GM03348 (cell line): ENCODE measurements at places on chromosomes 16 and 17.

DNA sequence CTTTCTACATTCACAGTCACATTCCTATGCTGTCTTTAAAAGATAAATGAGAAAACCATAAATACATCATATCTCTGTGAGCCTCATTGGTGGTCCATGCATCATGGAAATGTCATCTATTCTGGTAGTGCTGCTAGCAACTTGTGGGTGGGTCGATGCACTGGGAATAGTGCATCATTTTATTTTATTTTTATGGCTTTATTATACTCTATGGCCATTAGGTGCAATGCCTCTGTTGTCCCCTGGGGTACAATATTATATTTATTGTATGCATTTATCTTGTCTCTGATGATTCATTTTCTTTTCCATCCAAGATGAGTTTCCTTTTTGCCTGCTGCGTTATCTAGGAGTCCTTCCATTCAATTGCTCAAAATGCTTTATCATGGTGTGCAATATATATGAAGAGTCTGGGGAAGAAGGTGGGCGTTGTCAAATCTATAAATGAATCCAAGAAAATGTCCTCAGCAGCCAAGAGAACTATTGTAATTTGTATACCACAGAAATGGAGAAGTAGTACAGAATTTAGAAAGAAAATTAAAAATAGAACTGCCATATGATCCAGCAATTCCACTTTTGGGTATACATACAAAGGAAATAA, 324.0 kb downstream of the KCNJ2 start:
- DNase-seq = no peak

DNA sequence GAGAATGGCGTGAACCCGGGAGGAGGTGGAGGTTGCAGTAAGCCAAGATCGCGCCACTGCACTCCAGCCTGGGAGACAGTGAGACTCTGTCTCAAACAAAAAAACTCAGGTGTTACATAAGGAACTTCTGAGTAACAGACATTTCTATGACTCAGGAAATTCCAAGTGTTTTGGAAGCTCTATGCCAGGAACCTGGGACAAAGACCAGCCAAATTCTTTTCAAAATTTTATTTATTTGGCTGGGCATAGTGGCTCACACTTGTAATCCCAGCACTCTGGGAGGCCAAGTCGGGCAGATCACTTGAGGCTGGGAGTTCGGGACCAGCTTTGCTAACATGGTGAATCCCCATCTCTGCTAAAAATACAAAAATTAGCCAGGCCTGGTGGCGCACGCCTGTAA, 5.2 kb upstream of the SH2B1 start:
- DNase-seq = no peak

DNA sequence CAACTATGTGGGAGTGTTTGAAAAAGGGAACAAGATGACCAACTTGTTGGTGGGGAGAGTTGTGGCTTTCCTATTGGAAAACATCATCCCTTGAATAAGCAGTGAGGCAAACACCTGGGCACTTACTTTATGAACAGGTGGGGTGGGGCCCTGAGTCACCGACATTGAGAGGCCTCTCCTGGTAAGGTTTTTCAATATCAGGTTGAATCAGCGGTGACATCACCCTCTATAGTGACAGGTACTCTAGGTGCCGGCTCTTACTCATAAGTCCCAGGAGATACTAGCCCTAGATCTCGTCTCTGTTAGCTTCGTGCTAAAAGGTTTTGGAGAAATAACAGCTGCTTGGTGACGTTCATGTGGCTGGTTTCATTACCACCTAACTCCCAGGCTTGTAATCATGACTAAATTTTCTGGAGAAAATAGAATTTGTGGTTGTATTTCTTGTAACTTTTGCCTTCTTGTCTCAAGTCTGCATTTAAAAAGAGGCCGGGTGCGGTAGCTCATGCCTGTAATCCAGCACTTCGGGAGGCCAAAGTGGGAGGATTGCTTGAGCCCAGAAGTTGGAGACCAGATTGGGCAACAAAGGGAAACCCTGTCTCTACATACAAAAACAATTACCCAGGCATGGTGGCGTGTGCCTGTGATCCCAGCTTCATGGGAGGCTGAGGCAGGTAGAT, 19.3 kb downstream of the CDH1 start:
- no peak for DNase-seq

- no peak for DNase-seq
Observed at GRCh38 chr16:10093576-10093975, 88.7 kb downstream of the GRIN2A start.

DNA sequence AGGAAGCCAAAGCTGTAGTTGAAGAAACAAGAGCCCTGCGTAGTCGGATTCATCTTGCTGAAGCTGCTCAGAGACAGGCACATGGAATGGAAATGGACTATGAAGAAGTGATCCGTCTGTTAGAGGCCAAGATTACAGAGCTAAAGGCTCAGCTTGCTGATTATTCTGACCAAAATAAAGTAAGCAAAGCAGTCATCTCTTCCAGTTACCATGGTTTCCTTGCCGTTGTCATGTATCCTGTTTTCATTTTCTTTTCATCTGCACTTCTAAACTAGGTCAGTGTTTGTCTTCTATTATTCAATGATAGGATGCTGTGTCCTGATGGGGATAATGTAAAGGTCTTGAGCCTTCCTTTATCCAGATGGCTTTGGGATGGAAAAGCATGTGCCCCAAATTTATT, 104.3 kb downstream of the STXBP4 start:
- DNase-seq = no peak

DNA sequence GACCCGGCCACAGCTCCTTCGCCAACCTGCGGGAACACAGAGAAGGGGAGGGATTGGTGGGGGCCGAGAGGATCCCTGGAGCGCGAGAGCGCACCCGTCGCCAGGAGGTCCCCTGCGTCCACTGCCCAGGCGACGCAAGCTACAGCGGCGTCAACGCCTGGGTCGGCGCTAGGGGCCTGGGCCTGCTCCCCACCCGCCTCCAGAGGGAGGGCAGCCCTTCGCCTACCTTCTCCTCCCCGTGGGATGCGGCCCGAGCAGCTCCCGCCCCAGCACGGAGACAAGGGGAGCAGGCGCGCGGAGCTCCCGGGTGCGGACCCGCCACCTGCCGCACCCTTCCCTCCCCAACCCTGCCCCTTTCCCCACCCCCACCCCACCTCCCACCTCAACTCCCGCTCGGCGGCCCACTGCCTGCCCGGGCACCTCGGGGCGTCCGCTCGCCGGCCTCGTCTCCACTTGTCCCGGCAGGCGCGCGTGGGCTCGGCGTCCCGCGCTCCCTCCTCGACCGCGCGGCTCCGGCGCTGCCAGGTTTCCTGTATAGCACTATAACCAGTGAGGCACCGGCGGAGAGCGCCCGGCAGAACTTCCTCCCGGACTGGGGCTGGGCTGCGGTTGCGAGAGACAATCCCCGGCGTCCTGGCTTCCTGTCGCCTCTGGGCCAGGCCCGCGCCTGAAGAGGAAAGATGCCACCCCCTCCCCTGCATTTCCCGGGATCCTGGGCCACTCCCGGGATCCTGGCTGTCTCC, 119.1 kb upstream of the SMURF2 start:
- DNase-seq = peak; percentile 48
